Effector memory CD8-positive, alpha-beta T cell (primary cell): ENCODE measurements at places on chromosomes 11 and 22.

DNA sequence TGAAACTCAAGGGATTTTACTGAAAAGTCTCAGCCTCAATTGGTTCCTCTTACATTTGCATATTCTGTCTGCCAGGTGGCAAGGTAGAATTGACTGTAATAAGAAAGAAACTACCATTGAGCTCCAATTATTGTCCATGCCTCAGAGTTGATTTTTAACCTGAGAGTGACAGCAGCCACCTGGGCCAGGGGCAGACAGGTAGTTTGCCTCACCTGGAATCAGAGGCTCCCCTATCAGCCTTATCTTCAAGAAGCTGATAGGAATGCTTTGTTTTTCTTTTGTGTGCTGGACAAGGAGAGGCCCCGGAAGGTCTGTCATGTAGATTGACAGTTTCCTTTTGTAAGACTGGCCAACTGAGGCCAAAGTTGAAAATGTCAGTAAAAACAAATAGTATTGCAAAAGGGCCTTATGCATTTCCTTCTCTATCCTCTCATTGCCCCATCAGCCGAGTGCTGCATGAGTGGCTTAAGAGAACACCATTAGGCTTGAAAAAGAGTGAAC lies 34.1 kb downstream of the CD44 start:
- DNase-seq, result no peak

GRCh38 chr22:31680861-31681341 lies 18.9 kb upstream of the PISD start:
- DNase-seq, result no peak

GRCh38 chr11:64642871-64643255 lies 51.8 kb downstream of the SLC22A12 start:
- DNase-seq, result no peak

- DNase-seq, result no peak
Measured at GRCh38 chr11:77789061-77789730, 31.3 kb downstream of the RSF1 start.

- no peak for DNase-seq
Measured at GRCh38 chr22:50269573-50269969, 609 bp downstream of the MAPK11 start.

GRCh38 chr11:100908746-100909145 lies 220.9 kb downstream of the PGR start:
- DNase-seq, result no peak

DNA sequence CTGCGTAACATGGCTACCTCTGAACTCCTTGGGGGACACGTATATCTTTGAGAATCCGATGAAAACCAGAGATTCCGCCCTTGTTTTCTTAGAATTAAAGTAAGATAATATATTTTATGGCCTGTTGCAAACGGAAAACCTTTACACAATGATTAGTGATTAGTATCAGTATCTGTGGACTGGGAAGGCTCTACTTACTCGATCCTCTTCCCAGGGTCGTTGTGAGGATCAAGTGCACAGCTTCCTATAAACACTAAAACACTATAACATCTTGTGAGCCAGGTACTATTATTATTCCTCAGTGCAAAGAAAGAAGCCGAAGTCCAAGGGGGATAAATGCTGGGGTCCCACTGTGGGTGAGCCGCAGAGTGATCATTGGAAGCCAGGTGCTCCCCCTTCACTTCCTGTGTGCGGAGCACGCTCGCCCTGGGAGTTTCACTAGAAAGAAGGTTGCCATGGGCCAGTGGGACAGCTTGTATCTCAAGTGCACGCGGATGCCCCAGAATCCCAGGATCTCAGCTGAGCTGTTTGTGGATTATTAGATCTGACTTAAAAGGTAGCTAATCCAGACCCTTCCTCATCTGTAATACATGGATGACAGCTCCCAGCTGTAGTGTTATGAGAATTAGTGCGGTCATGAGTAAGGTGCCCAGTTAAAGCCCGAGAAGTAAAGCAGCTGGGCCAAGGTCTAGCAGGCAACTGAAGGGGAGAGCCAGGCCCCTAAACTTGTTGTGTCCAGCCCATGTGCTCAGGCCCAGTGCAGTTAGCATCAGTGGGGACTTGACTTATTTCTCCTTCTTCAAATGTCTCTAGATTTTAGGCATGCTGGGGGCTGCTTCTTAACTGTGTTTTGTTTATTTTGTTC lies 839 bp downstream of the CBY1 start:
- DNase-seq, result peak; percentile 11

GRCh38 chr11:130513132-130513531 lies 64.7 kb downstream of the ADAMTS15 start:
- no peak for DNase-seq

- no peak for DNase-seq
Measured at GRCh38 chr22:42142771-42143461, 12.3 kb upstream of the CYP2D6 start.

GRCh38 chr11:128599729-128600128 lies 12.4 kb upstream of the ETS1 start:
- DNase-seq, result no peak

DNA sequence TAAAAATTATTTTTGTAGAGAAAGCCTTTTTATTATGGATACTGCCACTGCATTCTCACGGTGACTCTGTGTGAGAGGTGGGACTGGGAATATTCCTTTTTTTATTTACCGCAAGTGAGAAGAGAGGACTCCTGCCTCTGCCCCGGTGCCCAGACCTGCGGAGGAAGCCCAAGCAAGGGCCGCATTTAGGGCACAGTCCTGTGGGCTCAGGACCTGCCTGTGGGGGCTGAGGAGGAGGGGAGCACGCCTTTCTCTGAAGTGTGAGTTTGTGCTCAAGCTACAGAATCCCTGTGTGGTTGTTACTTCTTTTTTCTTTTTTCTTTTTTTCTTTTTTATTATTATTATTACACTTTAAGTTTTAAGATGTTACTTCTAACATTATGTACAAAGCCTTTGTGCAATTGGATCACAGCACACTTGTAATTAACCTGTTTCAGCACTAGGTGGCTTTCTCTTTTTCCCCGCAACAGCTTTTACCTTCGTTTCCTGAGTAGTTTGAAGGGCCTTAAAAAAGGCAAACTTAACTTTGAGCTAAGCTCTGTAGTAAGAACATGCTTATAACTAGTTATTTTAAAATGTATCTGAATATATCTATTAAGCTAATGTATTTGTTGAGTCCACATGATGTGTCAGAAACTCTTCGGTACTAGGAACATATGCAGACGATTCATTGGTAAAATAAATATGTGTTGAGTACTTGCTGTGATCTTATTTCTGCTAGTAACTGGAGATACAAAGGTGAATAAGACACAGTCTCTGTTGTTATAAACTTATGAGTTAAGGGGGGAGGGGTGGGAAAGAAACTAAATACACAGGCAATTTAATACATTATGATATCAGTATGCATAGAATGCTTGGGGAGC lies 18.3 kb downstream of the AMOTL1 start:
- DNase-seq, result no peak

DNA sequence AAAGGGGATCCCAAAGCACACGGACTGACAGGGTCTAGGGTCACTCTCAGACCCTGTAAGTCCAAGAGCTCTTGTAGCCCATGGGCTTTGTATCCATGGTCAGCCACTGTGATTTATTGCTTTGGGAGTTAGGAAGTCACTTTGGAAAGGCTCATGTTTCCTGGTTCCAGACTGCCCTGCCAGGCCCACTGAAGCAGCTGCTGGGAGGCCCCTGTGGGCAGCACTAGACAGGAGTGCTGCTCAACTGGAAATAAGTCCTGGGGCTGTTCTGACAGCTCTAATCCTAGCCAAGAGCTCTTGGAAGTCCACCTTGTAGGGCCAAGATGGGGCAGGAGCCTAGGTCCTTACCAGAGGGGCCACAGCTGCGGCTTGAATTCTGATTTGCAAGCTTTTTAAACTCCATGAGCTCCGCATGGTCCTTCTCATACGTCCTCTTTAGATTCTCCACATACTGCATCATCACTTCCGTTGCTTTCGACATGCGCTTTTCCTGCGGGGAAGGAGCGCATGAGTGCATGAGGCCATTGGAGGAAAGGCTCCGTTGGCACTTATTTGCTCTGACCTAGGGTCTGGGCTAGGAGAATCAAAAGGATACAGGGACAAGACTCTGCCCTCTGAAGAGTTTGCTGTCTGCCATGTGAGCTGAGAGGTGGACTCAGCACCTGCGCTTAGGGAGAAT lies 32.2 kb upstream of the LYVE1 start:
- no peak for DNase-seq

- DNase-seq, result no peak
Measured at GRCh38 chr22:23787600-23787896, 782 bp downstream of the SMARCB1 start.

- no peak for DNase-seq
Measured at GRCh38 chr22:49094151-49094550, 733.5 kb downstream of the BRD1 start.

- no peak for DNase-seq
Measured at GRCh38 chr11:14886513-14886912, 5.5 kb downstream of the CYP2R1 start.

- no peak for DNase-seq
Measured at GRCh38 chr11:114295676-114296604, at the start of gene NNMT. Gene NNMT, plus strand, starts transcription at chr11:114296399. Its CDS starts 158 bp downstream, at chr11:114296557.

GRCh38 chr11:124920870-124921609 lies 2.0 kb downstream of the HEPN1 start:
- peak; percentile 71 for DNase-seq

- DNase-seq, result no peak
Measured at GRCh38 chr11:69551963-69552362, 70.5 kb downstream of the LINC01488 start.
